ENCODE measurements at places on chromosomes 1 and 21.

GRCh38 chr1:30755746-30756145, 1.8 kb downstream of the LAPTM5 start:
- DNase-seq = no peak

GRCh38 chr1:190578526-190578925, 100.9 kb upstream of the BRINP3 start:
- DNase-seq = no peak

DNA sequence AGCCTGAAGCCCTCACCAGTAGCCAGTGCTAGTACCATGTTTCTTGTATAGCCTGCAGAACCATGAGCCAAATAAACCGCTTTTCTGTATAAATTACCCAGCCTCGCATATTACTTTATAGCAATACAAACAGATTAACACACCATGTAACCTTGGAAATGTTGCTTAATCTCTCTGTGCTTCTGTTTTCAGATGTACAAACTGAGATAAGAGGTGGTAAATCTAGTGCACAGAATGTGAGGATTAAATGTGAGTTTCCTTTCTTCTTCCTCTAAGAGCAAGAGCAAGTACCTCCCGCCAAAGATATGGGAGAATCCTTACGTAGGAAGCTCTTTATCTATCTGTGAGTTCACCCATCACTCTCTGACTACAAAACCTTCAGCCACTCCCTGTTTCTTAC, 128.4 kb downstream of the HIVEP3 start:
- no peak for DNase-seq

DNA sequence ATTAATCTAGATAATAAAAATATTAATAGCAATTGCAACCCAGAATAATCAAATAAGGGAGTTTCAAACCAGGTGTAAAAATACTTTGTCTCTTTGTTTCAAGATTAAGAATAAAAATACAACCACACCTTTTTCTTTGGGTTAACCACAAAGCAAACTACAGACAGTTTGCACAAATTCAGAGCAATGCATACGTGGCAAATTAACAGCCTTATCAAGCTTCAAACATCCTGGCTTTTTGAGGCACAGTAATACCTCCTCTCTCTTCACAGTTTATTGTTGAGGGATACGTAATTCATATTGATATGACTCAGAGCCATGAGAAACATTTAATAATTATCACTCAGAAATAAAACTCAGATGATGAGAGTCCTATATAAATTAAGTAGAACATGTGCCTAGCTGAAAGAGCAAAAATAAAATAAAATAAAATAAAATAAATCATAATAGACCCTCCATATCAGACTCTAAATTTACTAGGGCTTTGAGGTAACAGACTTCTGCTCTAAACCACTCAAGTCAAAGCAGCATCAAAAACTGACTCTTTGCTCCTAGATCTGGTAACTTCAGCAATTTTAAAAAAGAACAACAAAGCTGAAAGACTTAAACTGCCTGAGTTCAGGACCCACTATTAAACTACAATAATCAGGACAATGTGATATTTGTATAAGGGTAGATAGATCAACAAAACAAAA, 11.4 kb downstream of the EDEM3 start:
- DNase-seq = no peak

DNA sequence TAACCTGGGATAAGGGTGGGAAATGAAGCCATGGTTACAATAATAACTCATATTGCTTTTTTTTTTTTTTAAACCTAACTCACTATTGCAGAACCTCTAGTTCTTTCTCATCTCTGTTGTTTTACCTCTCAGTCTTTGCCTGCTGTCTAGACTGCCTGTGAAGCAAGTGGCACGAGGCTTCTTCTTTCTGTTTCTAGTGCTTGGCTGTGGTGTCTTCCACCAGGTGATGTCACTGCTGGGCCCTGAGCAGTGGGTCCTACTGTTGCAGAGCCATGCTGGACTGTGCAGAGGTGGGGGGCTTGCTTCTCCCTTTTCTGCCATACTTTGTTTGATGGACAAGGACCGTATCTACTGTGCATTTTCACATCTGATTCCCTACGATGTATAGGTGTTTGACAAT, 51.7 kb downstream of the ZNF326 start:
- DNase-seq = no peak

DNA sequence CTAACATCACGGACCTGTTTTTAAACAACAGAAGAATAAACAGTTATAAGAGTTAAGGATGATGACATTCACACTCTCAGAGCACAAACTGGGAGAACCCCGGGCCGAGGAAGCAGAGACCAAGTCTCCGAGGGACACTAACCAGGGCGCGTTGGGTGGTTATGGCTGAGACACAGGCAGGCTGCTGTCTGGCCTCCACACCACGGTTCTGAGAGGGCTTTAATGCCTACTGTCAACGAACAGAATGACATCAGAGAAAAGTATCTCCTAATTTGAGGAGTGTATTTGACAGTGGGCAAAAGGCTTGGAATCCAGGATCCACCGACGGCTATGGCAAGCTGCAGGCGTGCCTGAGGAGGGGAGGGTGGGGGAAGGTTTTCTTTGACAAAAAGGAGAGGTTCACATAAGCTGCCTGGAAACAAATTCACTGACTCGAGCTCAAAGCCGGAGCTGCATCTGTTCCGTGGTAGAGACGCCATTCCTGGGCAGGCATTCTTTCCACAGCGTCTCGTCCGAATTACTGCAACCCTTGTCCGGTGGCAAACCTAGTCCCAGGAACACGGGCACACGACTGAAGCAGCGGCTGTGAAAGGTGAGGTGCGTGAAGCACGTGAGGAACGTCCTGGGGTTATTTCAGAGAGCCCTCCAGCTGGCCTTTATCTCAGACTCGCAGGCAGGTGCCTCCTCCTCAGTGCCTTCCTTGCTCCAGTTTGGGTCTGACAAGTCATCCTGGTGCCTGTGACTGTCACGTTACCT, 9.4 kb downstream of the POFUT2 start:
- DNase-seq = no peak

- DNase-seq = no peak
Measured at GRCh38 chr1:2119886-2120285, 69.7 kb downstream of the PRKCZ start.

GRCh38 chr1:57033222-57034001, 67.6 kb upstream of the C8B start:
- DNase-seq = no peak

DNA sequence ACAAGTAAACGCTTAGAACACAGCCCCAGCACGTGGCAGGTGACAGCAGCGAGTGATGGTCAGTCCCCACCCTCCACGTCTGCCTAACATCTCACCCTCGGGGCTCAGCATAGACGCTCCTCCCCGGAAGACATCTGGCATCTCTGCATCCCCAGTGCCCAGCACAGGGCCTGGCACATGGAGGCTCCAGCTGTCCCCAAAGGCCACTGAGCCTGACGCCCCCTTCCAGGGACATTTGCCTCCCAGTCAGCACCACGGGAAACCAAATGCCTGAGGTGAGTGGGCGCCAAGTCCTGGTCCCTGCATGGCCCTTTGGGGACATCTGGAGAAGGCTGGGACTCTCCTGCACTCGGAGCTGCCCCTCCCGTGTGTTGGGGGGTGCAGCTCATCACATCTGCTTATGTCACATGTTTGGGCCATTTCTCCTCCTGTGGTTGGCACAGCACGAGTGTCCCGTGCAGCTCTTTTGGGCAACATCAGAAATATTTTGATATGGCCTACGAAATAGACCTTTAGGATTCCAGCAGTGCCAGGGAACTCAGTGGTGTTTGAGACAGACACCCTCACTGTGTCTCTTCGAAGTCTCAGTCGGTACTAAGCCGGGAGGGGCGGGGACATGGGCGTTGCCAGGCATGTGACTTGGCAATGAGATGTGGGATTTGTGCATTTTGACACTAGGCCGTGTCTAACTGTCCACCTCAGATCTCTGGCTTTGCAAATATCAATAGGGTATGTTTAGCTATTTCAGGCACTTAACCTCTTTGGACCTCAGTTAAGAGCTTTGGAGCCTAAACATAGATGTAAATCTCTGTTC, 315.0 kb downstream of the PTPRU start:
- no peak for DNase-seq

DNA sequence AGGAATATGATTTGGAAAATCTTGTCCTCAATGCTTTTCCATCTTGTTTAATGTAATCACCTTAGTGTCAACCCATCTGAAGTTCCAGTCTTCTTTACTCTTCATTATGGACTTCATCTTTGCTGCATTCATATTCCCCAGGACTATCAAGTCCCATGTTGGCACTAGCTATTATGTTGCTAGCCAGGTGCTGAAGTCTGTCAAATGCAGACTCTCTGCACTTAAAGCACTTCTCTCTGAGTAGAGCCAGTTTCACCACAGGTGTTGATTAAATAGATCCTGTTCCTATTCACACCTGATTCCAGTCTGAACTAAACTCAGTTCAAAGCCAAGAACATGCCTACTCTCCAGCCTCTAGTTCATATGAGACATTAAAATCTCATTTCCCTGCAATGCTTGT, 75.0 kb upstream of the PKN2 start:
- DNase-seq = no peak

GRCh38 chr1:36346741-36347370, 23.4 kb upstream of the EVA1B start:
- DNase-seq = no peak

GRCh38 chr1:191904991-191905390, 253.3 kb upstream of the RGS18 start:
- DNase-seq = no peak

DNA sequence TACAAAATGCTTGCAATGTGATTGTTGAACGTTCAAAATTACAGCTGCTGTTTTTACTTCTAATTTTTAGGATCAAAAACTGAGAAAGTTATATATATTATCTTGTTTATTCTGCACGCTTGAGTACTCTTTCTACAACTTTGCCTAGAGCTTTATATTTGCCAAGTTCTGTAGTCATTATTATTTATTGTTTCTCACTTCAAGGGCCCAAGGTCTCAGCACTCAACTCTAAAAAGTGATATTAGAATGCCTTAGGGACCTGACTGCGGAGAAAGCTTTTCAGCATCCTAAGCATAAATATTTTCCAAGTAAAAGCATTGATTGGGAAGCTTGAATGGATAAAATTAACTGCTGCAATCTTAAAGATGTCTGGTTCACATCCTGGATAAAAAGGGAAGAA, 83.6 kb downstream of the UBE2U start:
- no peak for DNase-seq

GRCh38 chr1:116211294-116211693, 100.1 kb downstream of the MAB21L3 start:
- no peak for DNase-seq

- no peak for DNase-seq
Measured at GRCh38 chr1:56972976-56973375, 7.2 kb upstream of the C8B start.

- DNase-seq = no peak
Measured at GRCh38 chr1:41810446-41810845, 108.3 kb downstream of the HIVEP3 start.

- DNase-seq = no peak
Measured at GRCh38 chr1:14294860-14295536, 303.5 kb upstream of the KAZN start.

All from stromal cell of bone marrow (primary cell).